ENCODE measurements at places on chromosomes 2 and 18.

DNA sequence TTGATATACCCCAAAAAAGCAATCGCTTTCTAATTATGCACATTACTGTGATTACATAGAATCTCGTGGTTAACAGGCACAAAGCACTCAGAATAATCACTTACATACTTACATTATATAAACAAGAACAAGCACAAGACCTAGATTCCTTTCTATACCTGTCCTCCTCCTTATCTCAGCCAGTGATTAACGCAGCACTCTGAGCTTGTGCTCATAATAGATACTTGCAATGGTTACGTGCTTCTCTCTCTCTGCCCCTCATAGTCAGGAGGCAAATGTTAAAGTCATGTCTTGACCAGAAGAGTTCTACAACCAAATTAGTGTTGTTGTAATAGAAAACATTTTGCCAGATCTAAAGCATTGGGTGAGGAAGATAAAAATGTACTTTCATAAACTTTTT, 342.2 kb upstream of the PKDCC start:
- no peak for DNase-seq

DNA sequence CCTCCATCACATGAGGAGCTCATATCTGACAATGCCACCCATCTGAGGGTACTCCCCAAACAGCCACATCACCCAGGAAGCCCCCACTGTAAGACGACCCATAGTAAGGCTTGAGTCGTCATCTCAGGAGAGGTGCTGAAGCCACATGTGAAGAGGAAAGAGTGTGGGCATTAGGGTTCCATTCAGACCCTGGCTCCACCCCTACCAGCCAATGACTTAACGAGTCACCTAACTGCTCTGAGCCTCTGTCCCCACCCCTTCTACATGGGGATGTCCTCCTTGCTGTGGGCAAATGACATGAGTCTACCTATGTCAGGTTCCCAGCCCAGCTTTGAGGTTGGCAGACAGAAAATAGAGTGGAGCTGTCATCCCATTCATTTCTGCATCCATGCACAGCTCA, 46.3 kb downstream of the C1QL2 start:
- DNase-seq, result no peak

GRCh38 chr18:59048378-59048777, 91.3 kb upstream of the SEC11C start:
- DNase-seq, result no peak

DNA sequence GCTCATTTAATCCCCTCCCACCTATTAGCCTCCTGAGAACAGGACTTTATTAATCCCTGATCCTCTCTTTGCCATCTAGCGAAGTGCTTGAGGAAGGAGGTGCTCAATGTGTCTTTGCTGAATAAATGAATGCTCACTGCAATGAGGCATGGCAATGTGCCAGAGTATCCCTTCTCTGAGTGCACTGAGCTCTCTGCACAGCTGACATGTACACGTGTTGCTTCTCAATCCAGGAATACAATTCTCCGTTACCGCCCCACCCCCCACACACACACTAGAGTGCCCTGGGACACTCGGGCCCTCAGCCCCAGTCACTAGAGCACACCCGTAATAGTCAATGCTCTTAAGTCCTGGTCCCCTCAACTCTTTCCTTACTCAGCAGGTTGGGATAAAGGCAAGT, 41.4 kb downstream of the FAM178B start:
- DNase-seq, result no peak

DNA sequence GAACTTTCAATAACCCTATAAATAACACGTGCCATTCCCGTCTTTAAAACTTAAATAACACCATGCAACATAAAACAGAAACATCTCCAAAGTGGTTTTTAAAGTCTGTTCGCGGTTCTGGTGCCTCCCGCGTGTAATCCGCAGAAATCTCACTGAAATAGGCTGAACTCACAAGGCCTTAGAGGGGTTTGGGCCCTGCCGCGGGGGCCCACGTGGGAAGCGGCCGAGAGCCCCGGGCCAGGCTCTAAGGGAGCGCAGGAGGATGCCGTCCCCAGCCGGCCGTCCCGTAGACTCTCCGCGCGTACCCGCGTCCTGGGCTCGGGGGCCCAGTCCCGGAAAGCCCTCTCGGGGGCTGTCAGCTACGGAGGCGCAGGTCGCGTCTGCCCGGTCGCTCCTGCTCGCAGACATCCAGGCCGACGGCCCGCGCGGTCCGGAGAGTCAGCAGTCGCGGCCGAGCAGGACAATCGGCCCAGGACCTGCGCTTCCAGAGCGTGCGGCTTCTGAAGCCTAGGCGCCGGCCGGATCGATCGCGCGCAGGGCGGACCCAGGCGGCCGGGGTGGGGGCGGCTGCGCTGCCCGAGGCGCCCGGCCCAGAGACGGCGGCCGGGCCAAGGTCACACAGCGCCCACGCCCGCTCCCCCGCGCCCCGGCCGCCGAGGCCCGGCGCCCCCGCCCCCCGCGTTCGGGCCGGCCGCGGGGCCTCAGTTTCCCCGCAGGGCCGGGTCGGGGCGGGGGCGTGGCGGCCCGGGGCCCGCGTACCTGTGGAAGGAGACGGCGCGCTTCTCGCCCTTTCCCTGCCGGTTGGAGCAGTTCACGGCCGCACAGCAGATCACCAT, 558 bp downstream of the THAP4 start:
- peak; percentile 65 for DNase-seq

GRCh38 chr2:230512955-230513748, 97.2 kb downstream of the SP100 start:
- DNase-seq, result no peak

DNA sequence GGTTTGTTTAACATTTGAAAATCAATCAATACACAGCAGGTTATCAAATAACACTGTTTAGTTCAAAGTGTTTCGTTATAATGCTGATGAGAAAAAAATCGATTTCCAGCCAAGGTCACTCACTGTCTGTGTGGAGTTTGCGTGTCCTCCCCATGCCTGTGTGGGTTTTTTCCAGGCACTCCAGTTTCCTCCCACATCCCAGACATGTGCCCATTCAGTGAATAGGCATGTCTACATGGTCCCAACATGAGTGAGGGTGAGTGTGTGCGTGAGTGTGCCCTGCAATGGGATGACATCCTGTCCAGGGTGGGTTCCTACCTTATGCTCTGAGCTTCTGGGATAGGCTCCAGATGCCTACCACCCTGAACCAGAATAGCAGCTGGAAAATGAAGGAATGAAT, 8.7 kb upstream of the GKN2 start:
- no peak for DNase-seq

GRCh38 chr2:232281858-232282507, 96.6 kb upstream of the ALPP start:
- DNase-seq, result no peak

GRCh38 chr18:59681051-59681450, 16.2 kb downstream of the CCBE1 start:
- no peak for DNase-seq

DNA sequence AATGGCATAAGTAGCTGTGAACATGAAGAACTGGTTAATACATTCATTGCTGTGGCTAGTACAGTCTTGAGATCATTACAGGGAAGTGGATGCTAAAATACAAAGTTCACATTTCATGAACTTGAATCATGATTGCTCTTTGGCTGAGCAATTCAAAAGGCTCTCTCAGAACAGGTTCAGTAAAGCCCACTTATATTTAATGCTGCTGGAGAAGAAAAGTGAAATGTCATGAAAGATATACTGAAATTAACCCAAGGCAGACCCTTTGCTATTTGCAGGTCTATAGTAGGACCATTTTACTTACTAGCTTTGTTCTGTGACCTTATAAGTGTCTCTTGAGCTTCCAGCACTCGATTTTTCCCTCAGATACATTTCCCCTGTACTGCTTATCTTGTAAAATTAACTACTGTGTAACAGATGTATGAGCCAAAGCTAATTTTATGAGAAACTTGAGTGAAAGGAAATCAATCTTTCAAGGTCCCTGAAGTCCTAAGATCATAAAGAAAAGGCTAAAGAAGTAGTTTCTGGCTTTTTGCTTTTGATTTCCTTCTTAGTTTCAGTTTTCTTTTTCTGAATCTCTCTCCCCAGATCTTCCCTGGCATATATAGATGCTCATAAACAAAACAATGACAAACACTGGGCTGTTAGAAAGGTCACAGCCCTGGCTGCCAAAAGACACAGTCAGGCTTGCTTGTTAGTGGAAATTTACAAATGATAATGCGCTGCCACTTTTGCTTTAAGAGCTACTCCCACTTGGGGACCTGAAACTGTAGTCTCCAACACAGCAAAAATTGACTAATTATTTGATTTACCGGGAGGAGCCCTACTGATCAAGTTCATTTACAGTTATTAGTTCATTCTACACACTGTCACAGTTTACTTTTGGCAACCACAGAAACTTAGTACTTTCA, 132.7 kb upstream of the XPO1 start:
- DNase-seq, result no peak

DNA sequence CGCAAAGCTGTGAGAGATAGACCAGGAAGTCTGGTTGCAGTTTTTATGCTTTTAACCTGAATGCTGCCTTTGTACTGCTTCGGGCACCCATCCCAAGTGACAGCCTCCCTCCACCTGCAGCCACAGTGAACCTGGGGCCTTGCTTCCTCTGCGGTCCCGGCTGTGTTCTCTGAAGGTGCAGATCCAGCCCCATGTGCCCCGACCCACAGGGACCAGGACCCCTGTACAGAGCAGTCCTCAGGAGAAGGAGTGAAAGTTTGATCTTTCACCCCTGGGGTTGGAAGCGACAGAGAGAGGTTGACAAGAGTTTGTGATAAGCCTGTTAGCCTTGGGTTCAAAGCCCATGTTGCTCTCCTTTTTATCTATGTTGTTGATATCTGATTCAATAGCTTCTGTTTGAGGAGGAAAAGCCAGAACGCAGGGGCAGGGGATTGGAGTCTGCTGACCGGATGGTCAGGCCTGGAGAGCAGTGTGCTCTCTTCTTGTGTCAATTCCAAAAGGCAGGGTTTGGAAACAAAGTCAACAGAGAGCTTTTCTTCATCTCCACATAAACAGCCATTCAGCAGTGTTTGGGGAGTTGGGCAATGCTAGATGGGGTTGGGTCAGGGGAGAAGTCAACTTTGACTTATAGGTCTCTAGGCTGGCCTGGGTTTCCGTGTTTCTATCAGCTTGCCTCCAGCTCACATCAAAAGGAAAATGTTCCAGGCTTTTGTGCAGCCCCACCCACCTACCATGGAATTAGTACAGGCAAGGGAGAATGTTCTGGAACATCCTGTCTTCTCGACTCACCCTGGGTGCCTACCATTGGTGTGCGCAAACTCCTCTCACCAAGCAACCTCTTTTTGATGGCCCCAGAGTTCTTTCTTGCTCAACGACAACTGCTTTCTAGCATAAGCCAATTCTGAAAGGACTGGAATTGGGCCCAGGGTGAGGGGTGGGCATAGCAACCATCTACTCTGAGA, 214.9 kb downstream of the ALPK2 start:
- no peak for DNase-seq

All from H1 (cell line).